SJSA1 (cell line): ENCODE measurements at places on chromosomes 2 and 18. TPM values are rescaled to one million over a fixed set of nuclear protein-coding genes. Genes with fewer than 3 reads are reported as not detected.
A peak's percentile ranks its signal among the peaks of the same experiment; 100 is the strongest.

GRCh38 chr2:112520234-112520783 lies 22.0 kb upstream of the POLR1B start:
- DNase-seq, result no peak

NPHP1 gene
- total RNA-seq, result 0.25 and 6.8 TPM in 2 replicates

DNA sequence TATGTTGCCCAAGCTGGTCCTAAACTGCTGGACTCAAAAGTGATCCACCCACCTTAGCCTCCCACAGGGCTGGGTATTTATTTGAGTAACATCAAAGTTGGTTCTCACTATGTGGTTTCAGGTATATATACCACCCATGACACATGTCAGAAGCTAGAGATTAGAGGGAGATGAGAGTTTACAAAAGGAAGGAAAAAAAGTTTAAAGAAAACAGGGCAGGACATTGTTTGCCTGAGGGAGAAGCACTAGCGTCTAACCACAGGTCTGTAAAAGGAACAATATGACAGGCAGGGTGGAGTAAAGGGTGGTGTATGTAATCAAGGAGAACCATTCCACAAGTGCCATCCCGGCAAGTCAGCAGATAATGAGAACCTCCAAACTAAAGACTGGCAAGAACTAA lies 8.5 kb downstream of the CEP76 start:
- peak; percentile 52 for DNase-seq

- DNase-seq, result no peak
Measured at GRCh38 chr2:235160281-235160810, 208.5 kb downstream of the SH3BP4 start.

- DNase-seq, result no peak
Measured at GRCh38 chr2:98921062-98921461, 15.0 kb downstream of the CRACDL start.

ZC3H15 gene
- 81.7 and 96.7 TPM in 2 replicates for total RNA-seq

- DNase-seq, result no peak
Measured at GRCh38 chr2:119827866-119828507, 68.3 kb downstream of the PTPN4 start.

DNA sequence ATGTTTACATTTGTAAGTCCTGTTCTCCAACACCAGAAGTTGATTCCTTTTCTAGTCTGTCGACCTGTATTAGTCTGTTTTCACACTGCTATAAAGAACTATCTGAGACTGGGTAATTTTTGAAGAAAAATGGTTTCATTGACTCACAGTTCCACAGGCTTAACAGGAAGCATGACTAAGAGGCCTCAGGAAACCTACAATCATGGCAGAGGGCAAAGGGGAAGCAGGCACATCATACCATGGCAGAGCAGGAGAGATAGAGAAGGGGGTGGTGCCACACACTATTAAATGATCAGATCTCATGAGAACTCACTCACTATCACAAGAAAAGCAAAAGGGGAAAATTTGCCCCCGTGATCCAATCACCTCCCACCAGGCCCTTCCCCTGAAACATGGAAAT lies 112.8 kb upstream of the MAP3K20 start:
- no peak for DNase-seq

GRCh38 chr2:217277646-217278398 lies 418.0 kb upstream of the TNP1 start:
- peak; percentile 94 for DNase-seq

ZNF804A gene
- total RNA-seq, result 8.0 and 12.1 TPM in 2 replicates
